ENCODE measurements at places on chromosomes 3 and 15. TPM values are rescaled to one million over a fixed set of nuclear protein-coding genes. Genes with fewer than 3 reads are reported as not detected.
A peak's percentile ranks its signal among the peaks of the same experiment; 100 is the strongest.

The PLA2G4D gene
- total RNA-seq, result 0.09 TPM

The ECE2 gene
- total RNA-seq, result 10.1 TPM

The GHSR gene
- total RNA-seq, result not detected

The PRSS50 gene
- total RNA-seq, result 0.45 TPM

GRCh38 chr15:74172701-74173379 lies 670 bp upstream of the ISLR start:
- DNase-seq, result no peak

- no peak for DNase-seq
These were observed 17.0 kb downstream of the APH1B start for GRCh38 chr15:63294359-63294758.

- DNase-seq, result peak; percentile 2
These were observed 12.1 kb downstream of the CHRNA7 start for GRCh38 chr15:32042269-32042972.

DNA sequence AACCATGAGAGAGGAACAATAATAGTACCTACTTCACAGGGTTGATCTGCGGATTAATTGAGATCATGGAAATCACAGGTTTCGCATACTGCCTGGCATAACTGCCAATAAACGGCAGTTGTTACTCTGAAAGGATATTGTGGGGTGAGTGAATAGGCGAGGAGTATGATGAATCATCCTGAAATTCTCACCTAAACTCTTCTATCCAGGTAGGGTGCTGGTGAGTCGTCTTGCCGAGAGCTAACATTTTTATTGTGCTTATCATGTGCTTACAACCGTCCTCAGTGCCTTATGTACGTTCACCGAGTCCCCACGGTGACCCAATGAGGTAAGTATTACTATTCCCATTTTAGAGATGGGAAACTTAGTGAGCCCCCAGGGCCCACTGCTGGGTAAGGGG lies 52.4 kb upstream of the SRGAP3 start:
- no peak for DNase-seq

DNA sequence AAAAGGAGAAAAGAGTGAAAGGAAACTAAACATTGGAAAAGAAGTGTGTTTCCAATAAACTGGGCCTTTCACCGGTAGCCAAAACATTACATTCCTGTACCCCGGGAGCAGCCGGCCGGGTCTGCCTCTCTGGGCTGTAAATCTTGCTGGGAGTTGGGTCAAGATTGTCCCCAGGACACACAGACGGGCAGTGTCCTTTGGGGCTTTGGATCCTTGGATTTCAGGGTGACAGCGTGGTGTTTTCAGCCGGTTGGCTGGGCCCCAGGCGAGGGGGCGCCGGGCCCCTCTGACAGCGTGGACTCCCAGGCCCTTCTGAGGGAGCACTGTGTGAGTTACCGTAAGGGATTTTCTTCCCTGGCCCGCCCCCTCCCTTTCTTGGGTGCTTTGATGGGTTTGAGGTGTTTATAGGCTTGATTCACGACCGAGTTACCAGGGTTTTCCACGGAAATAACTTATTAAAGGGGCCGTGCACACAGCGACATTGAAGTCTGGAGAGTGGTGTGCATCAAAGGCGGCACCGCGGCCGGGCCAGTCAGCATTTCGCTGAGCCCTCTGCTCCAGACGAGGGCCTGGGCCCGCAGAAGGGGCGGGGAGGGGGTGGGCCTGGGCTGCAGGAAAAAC lies 27.4 kb downstream of the SMAD6 start:
- no peak for DNase-seq

DNA sequence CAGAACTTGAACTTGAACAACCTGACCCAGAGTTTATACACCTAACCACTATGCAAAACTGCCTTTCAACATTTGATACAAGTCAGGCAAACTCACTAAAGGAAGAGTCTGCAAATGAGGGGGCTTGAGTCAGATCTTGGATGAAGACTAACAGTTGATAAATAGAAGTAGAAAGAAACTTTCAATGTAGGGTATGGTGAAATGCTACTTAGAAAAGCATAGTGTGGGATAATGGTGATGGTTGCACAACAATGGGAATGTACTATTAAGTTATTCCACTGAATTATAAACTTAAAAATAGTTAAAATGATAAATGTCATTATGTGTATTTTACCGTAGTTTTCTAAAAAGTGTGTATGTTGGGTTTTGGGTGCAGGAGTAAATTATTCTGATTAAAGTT lies 19.7 kb upstream of the ZNF280D start:
- DNase-seq, result no peak

- no peak for DNase-seq
These were observed 673.4 kb downstream of the MECOM start for GRCh38 chr3:168990134-168990533.

Data from cerebellum (tissue), 4 donors.